ENCODE measurements at places on chromosomes 3 and 15. TPM values are rescaled to one million over a fixed set of nuclear protein-coding genes. Genes with fewer than 3 reads are reported as not detected.

DNA sequence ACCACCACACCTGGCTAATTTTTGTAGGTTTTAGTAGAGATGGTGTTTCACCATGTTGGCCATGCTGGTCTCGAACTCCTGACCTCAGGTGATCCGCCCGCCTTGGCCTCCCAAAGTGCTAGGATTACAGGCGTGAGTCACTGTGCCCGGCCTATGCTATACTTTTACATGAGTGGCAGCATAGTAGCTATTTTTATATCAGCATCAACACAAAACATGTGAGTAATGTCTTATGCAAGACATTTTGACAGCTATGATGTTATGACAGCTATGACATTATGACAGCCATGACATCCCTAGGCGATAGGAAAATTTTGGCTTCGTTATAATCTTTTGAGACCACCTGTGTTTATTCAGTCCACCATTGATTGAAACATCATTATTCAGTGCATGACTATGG lies 4.1 kb upstream of the NAALADL2 start:
- no peak for DNase-seq

GRCh38 chr3:129822679-129823078 lies 70.8 kb downstream of the TMCC1 start:
- DNase-seq: no peak

DNA sequence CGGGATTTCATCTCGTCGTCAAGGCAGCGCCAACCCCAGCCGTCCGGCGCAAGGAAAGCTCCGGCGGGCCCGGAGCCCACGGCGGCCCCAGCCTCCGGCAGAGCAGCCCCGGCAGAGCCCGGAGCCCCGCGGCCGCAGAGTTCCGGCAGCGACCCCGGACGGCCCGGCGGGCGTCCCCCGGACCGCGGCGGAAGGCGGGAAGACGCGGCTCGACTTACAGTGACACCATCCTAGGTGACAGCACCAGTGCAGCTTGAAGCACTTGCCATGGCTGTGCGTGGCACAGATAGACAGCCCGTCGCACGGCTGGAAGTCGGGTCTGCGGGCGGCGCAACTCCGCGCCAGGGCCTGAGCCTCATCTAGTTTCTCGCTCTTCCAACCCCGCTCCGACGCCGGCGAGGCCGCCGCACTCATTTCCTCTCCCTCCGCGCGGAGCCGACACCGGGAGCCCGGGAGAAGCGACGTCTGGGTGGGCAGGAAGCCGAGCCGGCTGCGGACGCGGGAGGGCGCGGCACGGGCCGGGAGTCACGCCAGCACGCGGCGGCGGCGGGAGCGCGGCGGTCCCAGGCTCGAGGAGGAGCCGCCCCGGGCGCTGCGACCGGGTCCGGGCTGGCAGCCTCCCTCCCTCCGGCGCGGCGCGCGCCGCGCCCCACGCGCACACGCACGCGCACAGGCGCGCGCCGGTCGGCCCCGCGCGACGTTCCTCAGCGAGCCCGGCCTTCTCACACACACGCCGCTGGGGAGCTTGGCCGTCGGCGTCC lies at the start of gene C3orf70:
TSS of gene C3orf70 (minus strand) at position 651 of the 761 bp plus-strand sequence. CDS start at position 414, 237 bp downstream.
- peak; percentile 75 for DNase-seq

- DNase-seq: no peak
These were observed 166.2 kb upstream of the VEPH1 start for GRCh38 chr3:157669416-157669815.

DNA sequence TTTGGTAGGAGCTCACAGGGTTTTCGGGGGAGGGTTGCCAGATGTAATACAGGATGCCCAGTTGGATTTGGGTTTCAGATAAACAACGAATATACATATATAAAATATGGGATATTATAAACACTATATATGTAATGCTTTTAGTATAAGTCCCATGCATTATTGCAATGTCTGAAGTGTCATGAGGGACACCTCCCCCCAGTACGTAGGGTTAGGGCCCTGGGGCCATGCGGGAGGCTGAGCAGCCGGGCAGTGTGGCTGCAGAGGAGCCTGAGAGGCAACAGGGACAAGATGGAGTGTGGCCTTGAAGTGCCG lies 148.9 kb downstream of the SMAD6 start:
- DNase-seq: no peak

DNA sequence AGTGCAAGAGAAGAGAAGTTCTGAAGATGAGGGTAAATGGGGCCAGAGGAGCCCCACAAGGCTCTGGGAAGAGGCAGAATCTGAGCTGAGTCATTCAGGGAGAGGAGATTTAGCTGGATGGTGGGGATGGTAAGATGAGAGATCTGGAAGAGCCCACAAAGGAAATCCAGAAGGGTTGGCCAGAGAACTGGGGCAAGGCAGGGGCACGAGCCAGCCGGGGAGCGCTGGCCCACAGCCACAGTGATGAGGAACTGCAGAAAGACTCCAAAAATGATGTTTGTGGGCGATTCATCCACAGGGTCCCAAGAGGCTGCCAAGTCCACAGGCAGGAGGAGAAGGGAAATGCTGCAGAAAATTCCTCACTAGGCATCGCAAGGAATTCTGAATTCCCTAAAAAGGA lies 75.9 kb upstream of the ATP2B2 start:
- DNase-seq: no peak

DNA sequence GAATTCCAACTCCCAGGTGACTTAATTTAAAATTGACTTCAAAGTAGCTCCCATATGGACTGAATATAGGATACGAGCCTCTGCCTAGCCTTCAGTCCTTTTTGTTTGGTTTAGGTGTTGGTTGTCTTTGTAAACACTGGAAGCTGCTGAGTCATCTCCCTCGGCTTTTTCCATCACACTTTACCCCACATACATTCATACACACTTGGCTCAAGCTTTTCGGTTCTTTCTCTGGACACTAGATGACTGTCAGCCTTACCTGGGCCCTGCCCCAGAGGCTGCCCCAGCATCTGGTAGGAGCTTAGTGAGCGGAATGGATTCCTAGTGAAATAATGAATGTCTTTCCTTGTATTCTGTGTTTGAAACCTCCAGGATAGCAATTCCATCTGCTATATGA lies 201.5 kb upstream of the IL12A start:
- no peak for DNase-seq

DNA sequence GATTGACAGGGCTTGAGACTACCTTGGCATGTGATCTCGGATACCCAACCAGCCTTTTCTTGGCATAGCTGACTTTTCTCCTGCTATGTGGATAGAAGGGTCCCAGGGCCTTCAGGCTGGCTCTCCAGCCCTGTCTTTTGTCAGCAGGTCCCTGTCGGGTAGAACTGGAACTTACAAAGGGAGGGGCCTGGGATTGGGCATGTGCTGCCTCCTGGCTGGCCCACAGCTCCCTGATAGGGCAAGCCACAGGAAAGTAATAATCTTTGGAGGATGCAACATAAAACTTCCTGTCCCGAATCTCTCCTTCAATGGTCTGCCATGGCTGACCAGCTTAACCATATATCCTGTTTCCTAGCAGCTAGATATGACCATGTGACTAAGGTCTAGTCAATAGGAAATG lies 89.1 kb downstream of the ABHD5 start:
- DNase-seq: no peak

DNA sequence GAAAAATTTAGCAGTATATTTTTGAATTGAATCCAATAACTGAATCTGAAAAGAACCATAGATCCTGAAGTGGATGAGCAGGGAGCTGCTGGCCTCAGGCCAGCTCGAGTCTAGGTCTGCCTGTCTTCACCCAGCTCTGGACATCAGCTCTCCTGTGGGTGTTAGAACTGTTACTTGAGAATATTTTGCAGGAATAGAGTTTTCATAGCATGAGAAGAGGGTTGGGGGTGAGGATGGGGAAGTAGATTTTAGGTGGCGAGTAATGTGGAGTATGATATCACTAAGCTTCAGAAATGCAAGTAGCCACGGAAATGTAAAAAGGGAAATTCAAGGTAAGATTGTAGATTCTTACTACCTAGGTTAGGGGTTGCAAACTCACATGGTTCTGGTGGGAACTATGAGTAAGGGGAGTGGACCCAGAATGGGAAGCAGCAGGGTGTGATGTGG lies 6.2 kb downstream of the RAB8B start:
- no peak for DNase-seq

- no peak for DNase-seq
These were observed 137.3 kb upstream of the UBE2E1 start for GRCh38 chr3:23668430-23668904.

- no peak for DNase-seq
These were observed 60.9 kb upstream of the MAGI1 start for GRCh38 chr3:66099541-66100065.

- no peak for DNase-seq
These were observed 42.3 kb upstream of the KLHL25 start for GRCh38 chr15:85837011-85837433.

- no peak for DNase-seq
These were observed 193.2 kb downstream of the GOLGA6L6 start for GRCh38 chr15:20348291-20348899.

DNA sequence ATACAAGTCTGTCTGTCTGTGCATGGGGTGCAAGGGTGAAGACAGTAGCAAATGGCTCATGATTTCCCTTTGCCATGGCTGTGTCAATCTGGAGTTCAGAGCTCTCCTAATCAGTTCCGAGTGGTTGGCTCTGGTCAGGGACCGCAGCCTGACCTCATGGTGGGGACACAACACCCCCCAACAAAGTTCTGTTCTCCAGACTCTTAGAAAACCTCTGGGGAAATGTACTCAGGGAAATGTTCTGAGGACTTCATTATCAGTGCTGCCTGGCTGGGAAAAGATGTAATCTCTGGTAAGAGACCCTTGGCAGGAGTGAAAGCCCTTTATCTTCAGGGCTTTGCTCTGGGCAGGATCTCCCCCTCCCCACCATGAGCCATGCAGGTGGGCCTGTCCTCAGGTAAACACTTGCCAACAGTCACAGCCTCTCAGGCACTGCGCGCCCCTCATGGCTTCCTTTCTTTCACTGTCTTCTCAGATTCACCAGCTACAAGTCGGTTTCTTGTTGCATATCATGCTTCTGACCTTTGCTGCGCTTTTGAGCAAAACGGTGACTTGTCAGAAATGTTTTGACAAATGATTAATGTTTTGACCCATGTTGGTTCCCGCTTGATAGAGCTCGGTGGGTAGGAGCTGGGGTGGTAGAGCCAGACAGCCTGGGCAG lies 95.5 kb downstream of the ST6GAL1 start:
- no peak for DNase-seq

- DNase-seq: no peak
These were observed 57.1 kb downstream of the SHQ1 start for GRCh38 chr3:72791161-72791560.

DNA sequence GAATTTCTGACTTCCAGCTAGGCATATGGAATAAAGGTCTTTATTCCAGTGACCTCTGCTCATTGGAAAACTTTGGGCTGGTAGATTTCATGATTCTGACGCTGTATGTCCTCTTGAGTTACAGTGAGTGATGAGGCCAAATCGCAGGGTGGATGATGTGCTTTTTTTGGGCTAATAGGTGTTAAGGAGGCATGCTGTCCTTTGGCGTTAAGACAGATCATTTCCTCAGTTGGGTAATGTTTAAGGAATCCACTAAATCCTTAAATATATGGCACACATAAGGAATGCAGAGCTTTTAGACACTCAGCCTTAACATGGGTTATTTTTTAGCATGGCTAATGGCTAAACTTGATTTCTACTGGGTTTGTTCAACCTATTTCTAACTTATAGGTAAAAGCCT lies 87.9 kb downstream of the LPP start:
- no peak for DNase-seq

SLCO3A1 gene
- polyA plus RNA-seq: 5.5 TPM

XCR1 gene
- 0.21 TPM for polyA plus RNA-seq

SMCO1 gene
- polyA plus RNA-seq: 5.3 TPM

NIT2 gene
- 26.3 TPM for polyA plus RNA-seq

CCDC33 gene
- not detected for polyA plus RNA-seq

TMEM158 gene
- polyA plus RNA-seq: 3.6 TPM

ZDHHC19 gene
- polyA plus RNA-seq: 0.16 TPM

POPDC2 gene
- 45.5 TPM for polyA plus RNA-seq

MFGE8 gene
- polyA plus RNA-seq: 155 TPM

Data from muscle of arm (tissue), 14 donors.